ENCODE measurements at places on chromosomes 7 and 10.

DNA sequence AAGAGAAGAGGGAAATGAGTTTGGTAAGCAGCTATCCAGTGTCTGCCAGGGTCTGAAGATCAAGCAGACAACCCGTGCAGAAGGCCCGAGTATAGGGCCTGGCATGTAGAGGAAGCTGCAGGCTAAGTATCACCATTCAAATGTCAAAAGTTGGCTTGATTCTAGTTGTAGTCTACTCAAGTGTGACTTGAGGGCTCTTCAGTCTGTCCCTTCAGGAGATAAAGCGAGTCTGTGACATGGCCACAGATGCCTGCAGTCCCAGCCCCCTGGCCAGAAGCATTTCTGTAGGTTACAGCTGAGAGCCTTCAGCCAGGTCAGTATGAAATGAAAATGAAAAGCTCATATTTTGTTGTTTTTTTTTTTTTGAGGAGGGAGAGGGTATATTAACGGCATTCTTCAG, 97.8 kb upstream of the EEPD1 start:
- no peak for DNase-seq

GRCh38 chr7:2313450-2314208, 612 bp downstream of the SNX8 start:
- DNase-seq, result no peak

DNA sequence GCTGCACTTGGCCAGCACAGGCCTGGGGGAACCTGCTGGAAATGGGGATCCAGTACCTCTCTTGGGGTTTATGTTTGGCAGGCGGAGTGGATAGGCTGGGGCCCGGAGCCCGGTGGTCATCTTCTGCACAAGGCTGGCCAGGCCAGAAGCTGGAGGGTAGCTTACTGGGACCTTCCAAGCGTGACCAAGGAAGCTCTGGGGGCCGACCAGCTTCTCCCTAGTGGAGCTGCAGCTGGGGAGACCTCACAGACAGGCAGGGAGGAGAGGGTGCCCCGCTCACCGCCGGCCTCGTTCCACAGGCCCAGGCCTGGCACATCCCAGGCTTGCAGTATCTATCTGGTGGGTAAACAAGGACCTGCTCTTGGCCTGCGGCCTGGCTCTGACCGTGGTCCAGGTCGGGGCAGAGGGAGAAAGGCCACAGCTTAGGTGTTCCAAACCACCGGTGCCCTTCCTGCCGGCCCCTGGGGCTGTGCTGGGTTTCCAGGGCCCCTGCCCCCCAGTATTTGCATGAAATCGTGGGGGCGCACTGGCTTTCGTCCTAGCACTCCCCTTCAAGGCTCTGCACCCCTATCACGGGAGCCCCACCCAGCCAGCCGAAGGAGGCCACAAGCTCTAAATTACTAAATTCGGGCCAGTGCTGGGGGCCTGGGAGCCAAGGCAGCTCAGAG, 1.5 kb upstream of the ELFN1 start:
- no peak for DNase-seq

DNA sequence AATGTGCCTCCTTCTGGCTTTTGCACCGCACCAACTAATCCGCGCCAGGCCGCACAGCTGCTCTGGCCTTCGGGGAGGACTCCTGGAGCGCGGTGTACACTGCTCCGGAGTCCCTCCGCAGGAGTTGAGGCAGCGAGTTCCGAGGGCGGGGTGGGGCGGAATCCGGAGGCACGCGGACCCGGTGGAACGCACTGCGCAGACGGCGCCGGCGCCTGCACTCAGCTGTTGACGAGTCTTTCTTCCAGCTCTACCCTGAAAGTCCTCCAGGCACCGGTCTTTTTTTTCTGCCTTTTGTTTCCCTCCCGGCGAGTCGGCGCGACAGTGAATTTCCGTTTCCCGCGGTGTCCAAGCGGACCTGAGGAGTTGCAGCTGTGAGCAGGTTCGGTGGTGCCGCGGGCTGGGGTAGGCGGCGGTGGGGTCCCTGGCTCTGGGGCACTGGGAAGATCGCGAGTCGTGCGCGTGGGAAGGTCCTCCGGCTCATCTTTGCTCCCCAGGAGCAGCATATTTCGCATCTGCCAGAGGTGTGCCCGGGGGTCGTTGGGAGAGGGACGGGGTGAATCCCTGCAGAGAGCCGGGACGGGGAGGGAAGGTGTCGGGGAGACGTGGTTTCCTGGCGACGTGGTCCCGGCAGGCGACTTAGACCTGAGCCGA, 44.1 kb downstream of the SFTPD start:
- DNase-seq, result peak; percentile 28

DNA sequence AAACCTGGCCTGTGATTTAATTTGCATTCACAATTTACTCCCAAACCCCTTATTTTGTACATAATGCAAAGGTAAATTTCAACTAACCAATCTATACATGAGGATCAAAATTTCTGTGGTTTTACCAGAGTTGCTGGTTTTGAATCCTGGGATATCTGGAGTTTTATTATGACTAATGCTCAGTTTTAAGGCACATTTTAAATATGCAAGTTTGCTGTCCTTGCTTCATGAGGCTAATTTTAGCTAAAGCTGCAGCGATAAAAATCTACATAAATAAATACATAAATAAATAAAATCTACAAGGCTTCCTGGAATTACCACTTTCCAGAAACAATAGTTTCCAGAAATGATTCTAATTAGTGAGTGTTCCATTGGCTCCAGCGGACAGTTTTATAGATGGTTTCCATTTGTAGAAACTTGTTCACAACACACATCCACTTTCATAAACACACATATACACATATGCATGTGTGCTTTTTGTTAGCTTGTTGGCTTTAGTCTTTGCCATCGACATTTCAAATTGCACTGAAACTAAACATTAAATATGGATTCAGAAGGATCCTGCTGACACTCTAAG, 339.5 kb upstream of the NRP1 start:
- DNase-seq, result no peak

DNA sequence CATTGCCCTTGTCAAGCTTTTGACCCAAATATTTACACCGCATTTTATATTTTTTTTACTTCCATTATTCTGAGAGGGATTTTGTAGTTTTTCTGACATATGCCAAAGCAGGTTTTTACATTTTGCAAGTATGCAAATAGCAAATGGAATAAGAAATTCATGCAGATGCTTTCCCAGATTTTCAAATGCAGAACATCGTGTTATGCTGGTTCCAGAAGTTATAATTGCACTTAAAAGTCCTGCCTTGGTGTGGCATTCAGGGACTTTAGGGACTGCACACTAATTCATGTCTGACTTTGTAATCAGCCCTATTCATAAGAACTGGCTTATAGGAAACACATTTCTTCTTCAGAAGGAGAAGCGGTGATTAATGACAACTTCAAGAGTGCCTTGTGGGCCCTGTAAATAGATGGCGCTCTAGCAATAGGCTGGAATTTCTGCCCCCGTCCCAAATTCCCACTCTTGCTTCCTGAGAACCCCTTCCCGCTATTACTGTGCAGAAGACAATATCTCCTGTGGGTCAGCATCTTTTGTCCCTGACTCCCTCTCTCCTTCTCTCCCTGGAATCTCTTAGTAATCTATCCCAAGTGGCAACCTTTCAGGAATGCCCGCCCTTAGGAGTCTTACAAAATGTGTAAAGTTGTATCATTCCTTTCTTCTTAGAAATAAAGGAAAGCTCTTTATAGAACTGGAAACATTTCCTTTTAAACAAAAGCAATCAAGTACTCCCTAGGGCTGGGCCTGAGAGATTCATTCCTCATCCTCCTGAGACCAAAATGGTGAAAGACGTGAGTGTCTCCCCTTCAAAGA, 264.0 kb downstream of the INHBA start:
- DNase-seq, result no peak

DNA sequence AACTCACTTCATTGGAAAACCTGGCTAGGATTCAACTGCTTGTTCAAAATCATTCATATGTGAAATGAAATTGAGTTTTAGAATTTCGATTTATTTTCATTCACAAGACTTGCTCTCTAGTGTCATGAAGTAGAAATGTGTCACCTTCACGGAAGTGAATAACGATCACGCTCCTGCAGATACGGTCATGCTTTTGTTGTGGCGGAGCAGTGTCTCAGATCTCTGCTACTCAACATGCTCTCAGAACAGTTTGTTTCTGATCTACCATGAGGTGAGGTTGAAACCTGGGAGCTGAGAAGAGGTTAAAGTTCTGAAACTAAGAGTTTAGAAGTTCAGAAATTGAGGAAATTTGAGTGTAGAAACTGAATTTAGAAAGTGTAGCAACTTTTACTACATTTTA, 13.8 kb upstream of the PITRM1 start:
- peak; percentile 39 for DNase-seq

DNA sequence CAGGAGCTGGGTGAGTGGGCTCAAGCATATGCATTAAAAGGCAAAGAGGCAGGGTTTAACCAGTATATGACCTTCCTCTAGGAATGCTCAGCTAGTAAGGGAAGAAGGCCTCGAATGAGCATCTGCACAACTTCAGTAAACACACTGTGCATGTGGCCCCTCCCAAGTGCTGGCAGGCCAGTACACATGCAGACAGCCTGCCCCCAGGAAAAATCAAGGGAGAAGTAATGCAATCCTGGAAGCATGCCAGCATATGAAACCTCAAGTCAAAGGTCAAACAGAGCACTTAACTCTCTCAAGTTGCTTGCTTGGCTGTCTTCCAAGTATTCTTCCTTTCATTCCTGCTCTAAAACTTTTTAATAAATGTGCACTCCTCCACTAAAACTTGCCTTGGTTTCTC, 208.4 kb downstream of the ACTR3B start:
- no peak for DNase-seq

DNA sequence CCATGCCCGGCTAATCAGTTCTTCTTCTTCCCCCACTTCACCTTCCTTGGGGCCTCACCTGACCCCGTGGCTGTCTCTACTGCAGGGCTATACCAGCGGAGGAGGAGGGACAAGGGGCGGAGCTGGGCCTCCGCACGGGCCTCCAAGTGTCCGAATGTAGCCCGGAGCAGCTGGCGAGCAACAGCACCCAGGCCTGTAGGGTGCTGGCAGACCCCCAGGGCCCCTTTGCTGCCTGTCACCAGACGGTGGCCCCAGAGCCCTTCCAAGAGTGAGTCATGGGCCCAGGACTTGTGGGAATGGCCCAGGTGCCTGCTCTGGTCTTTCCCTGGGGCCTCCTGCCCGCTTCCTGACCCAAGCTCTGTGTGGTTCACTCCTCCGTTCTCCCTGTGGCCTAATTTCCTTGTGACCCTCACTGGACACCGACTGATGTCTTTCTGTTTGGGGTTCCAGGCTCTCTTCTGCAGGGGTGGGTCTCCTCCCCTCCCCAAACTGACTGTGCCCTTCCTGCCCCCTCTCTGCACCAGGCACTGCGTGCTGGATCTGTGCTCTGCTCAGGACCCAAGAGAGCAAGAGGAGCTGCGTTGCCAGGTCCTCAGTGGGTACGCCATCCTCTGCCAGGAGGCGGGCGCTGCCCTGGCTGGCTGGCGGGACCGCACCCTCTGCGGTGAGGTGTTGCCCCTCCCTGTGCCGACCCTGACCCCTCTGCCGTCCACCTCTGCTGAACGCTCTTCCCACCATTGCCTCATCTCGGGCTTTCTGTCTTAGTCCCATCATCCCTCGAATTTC, 35.2 kb downstream of the EPHB4 start:
- DNase-seq, result no peak

GRCh38 chr10:87523731-87524130, 19.0 kb downstream of the MINPP1 start:
- DNase-seq, result no peak

DNA sequence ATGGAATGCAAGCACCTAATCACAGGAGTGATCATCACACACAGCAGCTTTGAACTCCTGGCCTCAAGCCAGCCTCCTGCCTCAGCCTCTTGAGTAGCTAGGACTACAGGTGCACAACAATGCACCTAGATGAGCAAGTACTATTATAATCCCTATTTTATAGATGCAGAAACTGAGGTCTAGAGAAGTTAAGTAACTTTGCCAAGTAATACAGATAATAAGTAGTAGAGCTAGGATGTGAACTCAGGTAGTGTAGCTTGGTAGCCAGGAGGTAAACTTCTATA, 33.7 kb downstream of the DNAJC12 start:
- DNase-seq, result no peak

- no peak for DNase-seq
These were observed 1.7 kb upstream of the DPYSL4 start for GRCh38 chr10:132184816-132185593.

- no peak for DNase-seq
These were observed 100.8 kb downstream of the MLLT10 start for GRCh38 chr10:21634599-21635365.

- no peak for DNase-seq
These were observed 138.1 kb upstream of the UNC5B start for GRCh38 chr10:71074176-71074755.

GRCh38 chr7:151252961-151253711, 4.6 kb upstream of the SMARCD3 start:
- no peak for DNase-seq

DNA sequence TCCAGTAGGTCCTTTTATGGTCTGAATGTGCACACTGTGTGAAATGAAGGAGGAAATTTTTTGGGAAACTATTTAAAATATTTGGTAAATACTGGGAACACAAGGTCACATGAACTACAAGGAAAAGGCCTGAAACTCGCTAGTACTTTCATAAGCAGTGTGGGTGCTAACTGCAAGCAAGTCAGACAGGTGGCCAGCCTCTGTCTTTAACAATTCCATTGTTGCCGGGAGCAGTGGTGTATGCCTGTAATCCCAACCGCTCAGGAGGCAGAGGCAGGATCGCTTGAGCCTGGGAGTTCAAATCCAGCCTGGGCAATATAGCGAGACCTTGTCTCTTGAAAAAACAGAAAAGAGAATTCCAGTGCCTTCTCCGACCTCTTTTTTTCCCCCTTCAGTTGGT, 37.5 kb downstream of the SMURF1 start:
- no peak for DNase-seq

GRCh38 chr7:1314021-1314907, 81.6 kb downstream of the UNCX start:
- no peak for DNase-seq

DNA sequence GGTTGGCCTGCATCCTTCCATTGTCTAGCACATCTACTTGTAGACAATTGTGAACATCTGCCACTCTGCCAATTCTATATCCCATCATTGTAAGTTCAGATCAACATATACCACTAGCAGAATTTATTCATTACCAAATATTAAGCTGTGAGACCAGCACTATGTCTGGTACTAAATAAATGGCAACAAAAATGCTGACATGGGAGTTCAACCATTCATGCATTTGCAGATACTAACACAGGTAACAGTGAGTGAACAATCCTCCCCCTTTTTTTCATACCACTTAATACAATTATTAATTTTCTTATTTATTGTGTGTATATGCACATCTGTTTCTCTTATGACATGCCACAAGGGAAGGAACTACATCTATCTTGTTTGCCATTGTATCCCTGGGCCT, 11.9 kb downstream of the POLR1F start:
- DNase-seq, result no peak

- no peak for DNase-seq
These were observed 27.4 kb upstream of the GRID1 start for GRCh38 chr10:86393862-86394455.

DNA sequence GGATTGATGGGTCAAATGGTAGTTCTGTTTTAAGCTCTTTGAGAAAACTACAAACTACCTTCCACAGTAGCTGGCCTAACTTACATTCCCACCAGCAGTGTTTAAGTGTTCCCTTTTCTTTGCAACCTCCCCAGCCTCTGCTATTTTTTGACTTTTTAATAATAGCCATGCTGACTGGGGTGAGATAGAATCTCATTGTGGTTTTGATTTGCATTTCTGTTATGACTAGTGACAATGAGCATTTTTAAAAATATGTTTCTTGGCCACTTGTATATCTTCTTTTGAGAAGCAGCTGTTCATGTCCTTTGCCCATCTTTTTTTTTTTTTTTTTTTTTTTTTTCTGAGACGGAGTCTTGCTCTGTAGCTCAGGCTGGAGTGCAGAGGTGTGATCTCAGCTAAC, 155.2 kb upstream of the BMPER start:
- no peak for DNase-seq

All from stimulated activated CD4-positive, alpha-beta T cell treated with anti-CD3 and anti-CD28 coated beads, Interleukin-12 subunit alpha, Interleukin-12 subunit beta, amount 100 ng/mL, for 48 hours (primary cell).